ENCODE measurements at places on chromosomes 2 and 18.

- peak; percentile 43 for DNase-seq
Measured at GRCh38 chr2:66432801-66433694, 1.9 kb upstream of the MEIS1 start.

DNA sequence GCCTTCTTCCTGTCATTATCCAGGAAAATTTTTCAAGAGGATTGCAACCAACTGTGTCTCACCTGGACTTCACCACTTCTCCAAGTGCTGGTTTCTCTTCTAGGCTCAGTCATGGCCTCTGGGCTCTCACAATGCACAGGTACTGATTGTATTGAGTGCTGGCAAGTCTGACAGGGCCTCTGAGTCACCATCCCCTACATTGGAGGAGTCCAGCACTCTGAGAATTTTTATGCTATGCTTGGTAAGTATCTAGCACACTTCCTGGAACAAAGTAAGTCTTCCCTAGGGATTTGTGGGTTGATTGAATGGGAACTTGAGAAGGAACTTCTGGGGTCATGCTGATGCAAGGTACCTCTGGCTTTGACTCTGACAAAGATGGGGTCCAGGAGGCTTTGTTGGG lies 147.2 kb upstream of the CELF4 start:
- no peak for DNase-seq

- DNase-seq: no peak
Measured at GRCh38 chr2:223300326-223300725, 248.3 kb downstream of the KCNE4 start.

GRCh38 chr2:120437604-120438000 lies 91.7 kb downstream of the INHBB start:
- no peak for DNase-seq

GRCh38 chr2:181575024-181575649 lies 81.8 kb downstream of the CERKL start:
- no peak for DNase-seq

DNA sequence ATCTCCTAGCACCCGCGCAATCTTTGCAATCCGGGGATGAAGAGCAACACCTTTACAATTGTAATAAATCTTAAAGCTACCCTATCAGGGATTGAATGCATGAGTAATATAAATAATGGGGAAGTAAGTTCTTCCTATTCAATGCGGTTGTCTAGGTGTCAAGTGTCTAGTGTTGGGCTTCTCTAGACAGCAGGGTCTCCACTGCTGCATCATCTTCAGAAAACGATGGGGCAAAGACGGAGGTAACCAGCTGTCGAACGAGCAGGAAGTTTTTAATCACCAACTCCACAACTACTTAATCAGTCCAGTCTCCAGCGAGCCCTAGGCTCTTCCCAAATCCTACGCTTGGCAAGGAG lies 573 bp downstream of the STAM2 start:
- DNase-seq: no peak

Measured in Panc1 (cell line).